ENCODE measurements at places on chromosomes 2 and 18. TPM values are rescaled to one million over a fixed set of nuclear protein-coding genes. Genes with fewer than 3 reads are reported as not detected.

The METTL8 gene
- polyA plus RNA-seq, result 14.5 TPM

The SLC23A3 gene
- 26.6 TPM for polyA plus RNA-seq

- DNase-seq, result no peak
- no peak overlapping the region for H3K27ac ChIP-seq
- H3K36me3 ChIP-seq, result no peaks in the 10 kb centered on the region
These were observed 508.9 kb upstream of the TCF4 start for GRCh38 chr18:56096861-56097260.

The SLC4A5 gene
- 0.43 TPM for polyA plus RNA-seq
